ENCODE measurements at places on chromosomes 2 and 18.
A peak's percentile ranks its signal among the peaks of the same experiment; 100 is the strongest.

DNA sequence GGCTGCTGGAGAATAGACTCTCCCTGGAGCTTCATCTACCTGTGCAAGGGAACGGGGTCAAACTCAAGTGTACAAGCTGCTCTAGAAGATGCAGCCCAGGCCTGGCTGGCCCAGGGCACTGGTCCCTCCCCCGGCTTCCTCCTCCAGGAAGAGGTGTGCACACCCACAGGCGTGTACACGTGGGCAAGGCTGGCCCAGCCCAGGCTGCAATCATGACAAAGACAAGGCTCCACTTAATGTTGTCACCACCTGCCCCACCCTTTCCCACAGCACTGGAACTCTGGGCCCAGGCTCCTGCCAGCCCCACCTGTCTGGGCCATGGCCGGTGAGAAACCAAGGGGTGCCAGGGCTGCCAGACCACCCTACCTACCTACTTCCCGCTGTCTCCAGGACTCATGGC is 29.6 kb upstream of the ALPP start:
- DNase-seq = no peak

DNA sequence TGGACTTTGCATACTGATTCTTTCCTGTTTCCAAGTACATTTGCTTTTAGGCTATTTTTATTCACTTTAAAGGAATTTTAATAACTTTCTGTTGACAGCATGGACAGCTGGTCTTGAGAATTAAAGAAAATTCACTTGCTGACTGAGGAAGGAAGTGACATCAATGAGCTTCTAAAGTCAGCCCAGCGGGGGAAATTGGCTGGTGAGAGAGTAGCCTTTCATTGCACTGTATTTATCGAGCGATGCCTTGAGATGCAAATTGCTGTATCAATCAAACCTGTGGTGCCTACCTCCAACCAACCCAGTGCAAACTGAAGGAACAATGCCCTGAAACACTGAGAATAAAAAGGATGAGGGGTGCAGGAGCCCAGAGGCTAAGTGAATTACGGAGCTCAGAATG is 91.4 kb upstream of the AQP4 start:
- DNase-seq = no peak

GRCh38 chr18:11324510-11324909 is 175.1 kb upstream of the PIEZO2 start:
- peak; percentile 54 for DNase-seq

GRCh38 chr2:38600242-38600891 is 2.4 kb downstream of the HNRNPLL start:
- peak; percentile 29 for DNase-seq

DNA sequence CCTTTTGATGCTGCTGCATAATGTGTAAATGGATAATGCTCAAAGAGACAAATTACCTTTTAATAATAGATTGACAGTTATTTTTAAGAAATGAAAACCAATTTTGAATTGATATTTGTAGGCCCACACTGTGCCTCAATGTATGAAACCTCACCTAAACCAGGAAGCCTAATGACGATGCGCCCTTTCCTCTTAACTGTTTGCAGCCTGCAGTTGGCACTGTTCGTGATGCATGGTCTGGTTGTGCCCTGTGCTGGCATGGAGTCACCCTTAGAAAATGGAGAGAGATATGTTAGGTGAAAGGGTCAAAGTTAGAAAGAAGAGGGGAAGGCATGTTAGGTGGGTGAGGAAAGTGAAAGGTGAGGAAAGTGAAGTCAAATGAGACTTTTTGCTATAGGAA is 390.2 kb downstream of the PTPRM start:
- DNase-seq = no peak

DNA sequence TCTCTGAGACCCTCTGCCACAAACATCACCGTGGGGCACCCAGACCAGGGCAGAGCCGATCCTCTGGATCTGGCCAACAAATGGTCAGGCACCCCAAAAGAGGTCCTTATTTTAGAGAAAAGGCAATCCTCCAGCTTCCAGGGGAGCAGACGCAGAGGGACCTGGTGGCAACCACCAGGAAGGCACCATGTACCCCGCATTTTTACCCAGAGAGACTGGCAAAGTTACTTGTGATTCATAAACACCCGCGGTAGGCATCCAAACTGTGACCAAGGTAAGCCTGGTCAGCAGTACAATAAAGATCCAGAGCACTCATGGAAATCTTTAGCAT is 10.5 kb downstream of the LIMS2 start:
- no peak for DNase-seq

DNA sequence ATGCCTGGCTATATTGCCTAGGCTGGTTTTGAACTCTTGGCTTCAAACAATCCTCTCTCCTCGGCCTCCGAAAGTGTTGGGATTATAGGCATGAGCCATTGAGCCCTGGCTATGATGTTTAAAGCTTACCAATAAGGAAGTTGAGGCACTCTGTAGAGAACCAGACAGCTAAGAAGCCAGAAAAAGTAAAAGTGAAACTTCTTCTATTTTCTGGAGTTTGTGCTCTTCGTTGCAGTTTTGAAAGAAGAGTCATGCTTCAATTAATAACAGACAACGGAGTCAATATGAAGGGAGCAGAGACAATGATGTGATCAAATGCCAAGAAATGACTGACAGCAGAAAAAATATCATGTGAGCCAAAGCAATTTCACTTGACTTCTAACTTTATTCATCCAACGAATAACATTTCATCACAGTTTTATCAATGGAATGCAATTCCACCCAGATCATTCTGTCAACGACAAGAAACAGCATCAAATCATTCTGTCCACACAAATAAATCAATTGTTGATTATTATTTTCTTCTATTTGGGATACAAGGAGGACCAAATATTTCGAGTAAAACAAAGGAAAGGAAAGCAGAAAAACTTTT is 175.5 kb upstream of the CELF4 start:
- no peak for DNase-seq

DNA sequence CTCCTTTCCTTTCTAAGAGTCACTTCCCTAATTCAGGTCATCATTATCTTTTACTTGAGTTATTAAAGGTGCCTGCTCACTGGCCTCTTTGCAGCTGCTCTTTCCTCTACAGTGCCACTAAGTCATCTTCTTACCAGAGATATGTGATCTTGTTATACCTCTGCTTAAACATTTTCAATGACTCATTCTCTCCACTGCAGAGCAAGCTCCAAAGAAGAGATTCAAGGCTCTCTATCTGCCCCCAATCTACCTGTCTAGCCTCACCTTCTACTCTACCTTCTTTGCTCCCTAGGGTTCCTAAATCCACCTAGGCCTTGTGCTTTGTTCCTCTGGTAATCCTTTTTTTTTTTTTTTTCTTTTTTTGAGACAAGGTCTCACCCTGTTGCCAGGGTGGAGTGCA is 3.1 kb downstream of the ARHGEF33 start:
- DNase-seq = no peak

DNA sequence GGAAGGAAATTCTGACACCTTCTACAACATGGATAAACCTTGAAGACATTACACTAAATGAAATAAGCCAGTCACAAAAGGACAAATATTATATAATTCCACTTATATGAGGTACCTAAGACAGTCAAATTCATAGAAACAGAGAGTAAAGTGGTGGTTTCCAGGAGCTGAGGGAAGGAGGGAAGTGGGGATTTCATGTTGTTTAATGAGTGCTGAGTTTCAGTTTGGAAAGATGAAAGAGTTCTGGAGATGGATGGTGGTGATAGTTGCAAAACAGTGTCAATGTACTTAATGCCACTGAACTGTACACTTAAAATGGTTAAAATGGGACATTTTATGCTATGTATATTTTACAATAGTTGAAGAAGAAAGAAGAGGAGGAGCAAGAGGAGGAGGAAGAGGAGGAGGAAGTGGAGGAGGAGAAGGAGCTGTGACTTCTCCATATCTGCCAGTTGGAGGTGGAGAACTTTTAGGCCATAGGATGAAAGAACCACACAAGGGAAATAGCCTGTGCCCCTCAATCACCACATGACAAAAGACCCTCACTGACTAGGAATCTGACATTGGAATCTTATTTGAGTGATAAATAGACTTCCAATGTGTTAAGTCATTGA is 55.3 kb upstream of the LGALSL start:
- no peak for DNase-seq

DNA sequence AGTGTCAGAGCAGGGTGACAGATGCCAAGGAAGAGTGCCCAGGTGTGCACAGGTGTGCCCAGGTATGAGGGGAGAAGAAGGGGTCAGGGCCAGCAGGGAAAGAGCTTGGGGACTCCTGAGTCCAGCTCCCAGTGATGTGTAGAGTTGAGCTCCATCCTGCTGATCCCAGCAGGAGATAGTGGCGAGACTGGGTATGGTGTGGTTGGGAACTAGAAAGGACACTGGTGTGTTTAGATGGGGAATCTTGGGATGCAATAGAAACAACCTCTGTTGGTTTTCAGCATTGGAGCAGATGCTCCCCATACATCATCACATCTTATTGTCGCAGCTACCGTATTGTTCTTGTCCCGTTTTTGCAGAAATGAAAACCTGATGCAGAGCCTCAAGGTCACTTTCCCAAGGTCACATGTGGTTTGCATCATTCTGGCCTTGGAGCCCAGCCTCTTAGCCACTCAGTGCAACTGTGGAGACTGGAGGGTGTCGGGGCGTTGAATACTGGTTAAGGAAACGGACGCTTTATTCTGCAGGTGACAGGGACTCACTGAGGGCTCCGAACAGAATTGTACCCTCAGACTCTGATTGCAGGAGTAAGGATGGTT is 166.7 kb downstream of the AGAP1 start:
- no peak for DNase-seq

- DNase-seq = peak; percentile 82
These were observed 146.9 kb upstream of the MAP3K20 start for GRCh38 chr2:172928756-172929155.

DNA sequence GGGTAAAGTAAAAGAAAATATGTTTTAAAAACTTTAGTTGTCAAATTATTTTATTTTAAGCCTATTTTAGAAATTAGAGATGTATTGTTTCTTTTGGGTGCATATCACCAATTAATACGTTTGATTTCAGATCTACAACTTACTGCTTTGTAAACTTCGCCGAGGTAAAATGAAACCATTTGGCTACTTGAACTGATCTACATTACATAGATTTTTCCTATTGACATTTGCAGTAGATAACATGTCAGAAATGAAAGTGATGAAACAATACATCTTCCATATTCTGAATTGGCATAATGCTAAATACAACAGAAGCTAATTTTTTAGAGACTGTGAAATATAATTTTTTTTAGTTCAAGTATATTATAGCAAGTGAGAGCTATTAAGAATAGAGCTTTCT is 39.5 kb downstream of the GLS start:
- DNase-seq = no peak

- DNase-seq = no peak
These were observed 94.1 kb upstream of the LDLRAD4 start for GRCh38 chr18:13124411-13124810.

- DNase-seq = no peak
These were observed 5.3 kb upstream of the ACADL start for GRCh38 chr2:210230518-210230917.

DNA sequence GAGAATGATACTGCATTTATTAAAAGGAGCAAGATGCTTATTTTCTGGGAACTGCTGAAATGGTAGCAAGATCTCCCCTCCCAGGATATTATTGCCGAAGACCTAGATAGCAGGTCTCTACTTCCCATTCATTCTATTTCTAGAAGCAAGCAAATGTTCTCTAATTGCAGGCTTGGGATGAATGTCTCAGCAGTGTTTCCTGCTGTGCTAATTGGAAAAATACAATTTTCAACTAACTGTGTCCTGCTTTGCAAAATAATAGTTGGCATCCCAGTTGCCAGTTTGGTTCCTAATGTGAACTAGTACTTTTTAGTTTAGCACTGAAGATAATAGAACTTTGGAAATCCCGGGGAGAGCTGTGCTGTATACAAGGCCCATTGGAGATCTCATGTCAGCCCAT is 26.1 kb downstream of the SLC20A1 start:
- DNase-seq = no peak

DNA sequence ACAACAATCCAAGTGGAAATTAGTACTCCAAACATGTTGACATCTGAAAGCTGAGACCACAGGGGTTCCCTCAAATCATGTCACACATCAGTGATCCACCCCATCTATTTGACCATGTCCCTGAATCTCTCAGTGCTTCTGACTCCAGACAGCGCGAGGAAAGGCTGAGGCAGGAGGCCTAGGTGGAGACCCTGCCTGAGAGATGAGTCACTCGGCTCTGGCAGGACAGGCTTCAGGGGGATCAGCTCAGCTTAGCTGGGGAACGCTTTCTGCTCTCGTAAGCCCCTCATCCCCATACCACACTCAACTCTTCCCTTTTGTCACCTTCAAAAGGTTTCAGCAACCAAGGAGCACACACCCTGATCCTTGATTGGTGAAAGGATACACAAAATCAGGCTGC is 5.8 kb upstream of the FAM228A start:
- no peak for DNase-seq

- DNase-seq = peak; percentile 58
These were observed at the start of gene OBSL1 for GRCh38 chr2:219571311-219572236. OBSL1 (minus strand) TSS chr2:219571539; CDS start chr2:219571232, 307 bp downstream.

DNA sequence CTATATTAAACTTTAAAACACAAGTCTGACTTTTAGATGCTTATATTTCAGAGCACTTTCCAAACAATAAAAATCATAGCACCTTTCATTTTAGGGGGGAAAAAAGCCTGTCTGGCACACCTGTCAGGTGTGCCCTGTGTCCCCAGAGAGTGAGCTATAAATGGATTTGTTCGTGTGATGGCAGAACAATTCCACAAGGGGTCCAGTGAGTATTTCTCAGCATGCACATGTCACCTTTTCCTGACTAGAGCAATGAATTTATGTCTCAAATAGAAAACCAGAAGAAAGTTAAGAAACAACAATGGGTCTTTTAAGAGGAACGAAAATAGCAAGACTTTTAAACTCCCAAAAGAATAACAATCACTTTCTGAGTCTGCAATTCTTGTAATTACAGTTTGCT is 55.9 kb downstream of the ACVR1C start:
- DNase-seq = no peak

DNA sequence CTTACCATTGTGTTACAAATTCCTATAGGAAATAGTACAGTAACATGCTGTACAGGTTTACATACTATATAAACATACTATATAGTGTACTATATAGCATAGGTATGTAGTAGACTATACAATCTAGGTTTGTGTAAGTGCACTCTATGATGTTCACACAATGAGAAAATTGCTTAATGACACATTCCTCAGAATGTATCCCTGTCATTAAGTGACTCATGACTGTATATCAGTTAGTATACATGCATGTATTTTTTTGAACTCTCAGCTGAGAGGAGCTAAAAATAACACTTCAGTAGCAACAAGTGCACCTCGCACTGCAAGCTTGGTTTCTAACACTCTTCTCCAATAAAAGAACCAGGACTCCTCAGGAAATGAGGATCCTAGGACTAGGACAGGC is 19.5 kb upstream of the ASXL3 start:
- DNase-seq = no peak

DNA sequence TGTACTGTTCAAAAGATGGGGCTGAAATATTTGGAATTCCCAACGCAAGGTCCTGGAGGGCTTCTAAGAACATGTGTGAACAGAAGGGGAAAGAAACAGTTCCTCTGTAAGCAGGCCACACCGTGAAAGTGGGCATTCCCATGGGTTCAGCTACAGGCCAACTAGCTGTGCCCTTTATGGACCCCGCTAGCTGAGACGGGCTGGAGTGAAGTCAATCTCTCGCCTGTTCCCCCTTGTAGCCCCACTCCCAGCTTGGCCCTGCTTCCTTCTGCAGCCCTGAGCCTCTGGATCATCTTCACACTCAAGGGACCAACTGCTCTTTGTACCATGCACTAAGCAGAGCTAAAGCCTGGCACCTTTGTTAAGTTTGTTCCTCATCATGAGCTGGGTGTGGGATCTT is 55.4 kb downstream of the POLR1A start:
- DNase-seq = no peak

- DNase-seq = no peak
These were observed 651 bp upstream of the DPYSL5 start for GRCh38 chr2:26847307-26847654.

Data from cardiac fibroblast (primary cell).